ENCODE measurements at places on chromosomes 12 and 14.

GRCh38 chr14:28344381-28344780, 422.2 kb upstream of the FOXG1 start:
- no peak for DNase-seq

DNA sequence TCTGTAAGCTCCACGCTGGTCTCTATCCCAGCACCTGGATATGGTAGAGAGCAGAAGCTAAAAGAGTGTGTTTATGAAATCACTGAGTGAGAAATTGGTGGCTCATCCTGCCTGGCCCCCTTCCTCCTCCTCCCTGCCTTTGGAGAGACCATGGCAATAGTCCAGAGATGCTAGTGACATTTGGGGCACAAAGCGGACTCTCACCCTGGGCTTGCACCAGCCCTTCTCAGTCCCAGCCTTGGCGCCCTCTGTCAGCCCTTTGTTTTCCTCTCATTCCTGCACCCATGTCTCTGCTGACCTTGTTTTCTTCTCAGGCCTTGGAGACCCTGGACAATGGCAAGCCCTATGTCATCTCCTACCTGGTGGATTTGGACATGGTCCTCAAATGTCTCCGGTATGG, 18.2 kb downstream of the ALDH2 start:
- no peak for DNase-seq

DNA sequence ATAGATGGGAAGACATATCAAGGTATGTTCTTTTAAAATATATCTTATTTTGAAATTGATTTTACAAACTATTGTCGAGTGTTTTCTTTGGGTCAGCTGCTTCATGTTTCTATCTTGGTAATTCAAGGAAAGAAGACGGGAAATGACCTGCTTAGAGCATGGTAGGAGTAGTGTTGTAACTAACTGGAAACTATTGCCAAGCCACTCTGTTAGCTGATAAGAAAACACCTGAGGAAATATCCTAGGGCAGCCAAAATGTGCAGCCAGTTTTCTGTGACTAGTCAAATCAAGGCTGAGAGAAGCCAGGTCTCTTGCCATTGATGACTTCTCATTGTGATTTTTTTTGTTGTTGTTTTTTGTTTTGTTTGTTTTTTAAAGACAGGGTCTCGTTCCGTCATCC, 30.2 kb downstream of the METAP2 start:
- DNase-seq = no peak

DNA sequence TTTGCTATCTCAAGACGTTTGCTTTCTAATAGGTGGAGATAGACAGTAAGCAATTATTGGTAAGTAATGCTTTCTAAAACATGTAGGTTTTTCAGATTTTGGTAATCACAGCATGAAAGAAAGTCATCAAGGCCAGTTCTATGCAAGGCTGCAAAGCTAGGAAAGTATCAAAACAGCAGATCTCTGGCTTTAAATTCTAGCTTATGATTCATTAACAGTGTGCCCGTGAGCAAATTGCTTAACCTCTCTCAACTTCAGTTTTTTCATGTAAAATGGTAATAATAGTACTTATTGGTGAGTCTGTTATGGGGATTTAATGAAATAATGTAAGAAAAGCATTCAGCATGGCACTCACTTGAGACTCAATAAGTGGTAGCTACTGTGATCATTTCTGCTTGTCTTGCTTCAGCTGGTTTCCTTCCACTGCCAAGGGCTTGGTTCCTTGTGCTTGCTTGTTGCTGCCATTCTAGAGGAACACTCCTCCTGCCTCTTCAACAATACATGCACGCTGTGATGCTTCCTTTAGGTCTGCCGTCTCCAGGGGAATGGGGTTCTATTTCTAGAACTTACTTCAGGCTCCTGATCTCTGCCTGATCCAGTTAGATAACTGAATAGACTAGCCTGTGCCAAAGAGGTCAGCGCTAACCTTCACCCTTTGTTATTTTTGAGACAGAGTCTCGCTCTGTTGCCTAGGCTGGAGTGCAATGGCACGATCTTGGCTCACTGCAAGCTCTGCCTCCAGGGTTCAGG, 88.4 kb downstream of the CAND1 start:
- DNase-seq = no peak

GRCh38 chr14:73227812-73228781, 9.2 kb upstream of the PAPLN start:
- DNase-seq = peak; percentile 23

GRCh38 chr12:114476159-114476558, 70.2 kb upstream of the TBX5 start:
- no peak for DNase-seq

- DNase-seq = peak; percentile 31
These were observed 12.1 kb upstream of the LTA4H start for GRCh38 chr12:96047229-96048211.

DNA sequence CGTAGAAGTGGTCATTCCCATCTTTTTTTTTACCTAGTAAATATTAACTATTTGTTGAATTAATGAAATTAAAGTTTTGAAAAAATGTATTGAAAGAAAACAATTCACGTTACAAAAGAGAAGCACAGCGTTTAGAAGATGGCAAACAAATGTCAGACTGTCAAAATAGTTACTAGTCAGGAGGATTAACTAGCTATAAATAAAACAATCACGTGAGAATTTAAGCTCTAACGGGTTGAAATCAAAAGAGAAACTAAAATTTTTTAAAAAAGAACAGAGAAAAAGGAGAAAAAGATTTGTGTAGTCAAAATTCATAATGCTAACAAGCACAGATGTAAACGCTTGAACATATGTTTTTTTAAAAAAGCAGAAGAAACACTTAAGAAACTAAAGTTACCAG, 26.4 kb downstream of the DDHD1 start:
- DNase-seq = no peak

DNA sequence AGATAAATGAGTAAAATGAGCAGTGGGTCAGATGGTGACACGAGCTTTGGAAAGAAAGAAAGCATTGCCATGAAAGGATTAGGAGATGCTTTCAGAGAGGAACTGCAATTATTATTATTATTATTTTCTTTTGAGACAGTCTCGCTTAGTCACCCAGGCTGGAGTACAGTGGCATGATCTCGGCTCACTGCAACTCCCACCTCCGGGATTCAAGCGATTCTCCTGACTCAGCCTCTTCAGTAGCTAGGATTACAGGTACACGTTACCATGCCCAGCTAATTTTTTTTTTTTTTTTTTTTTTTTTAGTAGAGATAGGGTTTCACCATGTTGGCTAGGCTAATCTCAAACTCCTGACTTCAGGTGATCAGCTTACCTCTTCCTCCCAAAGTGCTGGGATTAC, 77.4 kb downstream of the ST8SIA1 start:
- no peak for DNase-seq

GRCh38 chr14:30603402-30603801, 18.7 kb upstream of the SCFD1 start:
- no peak for DNase-seq

GRCh38 chr12:48156652-48157017, 680 bp downstream of the ASB8 start:
- no peak for DNase-seq

GRCh38 chr12:1527789-1528188, 66.6 kb downstream of the FBXL14 start:
- DNase-seq = peak; percentile 55

- DNase-seq = no peak
These were observed 40.5 kb downstream of the GALC start for GRCh38 chr14:87952307-87953094.

GRCh38 chr12:122021193-122021821, 377 bp upstream of the BCL7A start:
- no peak for DNase-seq

DNA sequence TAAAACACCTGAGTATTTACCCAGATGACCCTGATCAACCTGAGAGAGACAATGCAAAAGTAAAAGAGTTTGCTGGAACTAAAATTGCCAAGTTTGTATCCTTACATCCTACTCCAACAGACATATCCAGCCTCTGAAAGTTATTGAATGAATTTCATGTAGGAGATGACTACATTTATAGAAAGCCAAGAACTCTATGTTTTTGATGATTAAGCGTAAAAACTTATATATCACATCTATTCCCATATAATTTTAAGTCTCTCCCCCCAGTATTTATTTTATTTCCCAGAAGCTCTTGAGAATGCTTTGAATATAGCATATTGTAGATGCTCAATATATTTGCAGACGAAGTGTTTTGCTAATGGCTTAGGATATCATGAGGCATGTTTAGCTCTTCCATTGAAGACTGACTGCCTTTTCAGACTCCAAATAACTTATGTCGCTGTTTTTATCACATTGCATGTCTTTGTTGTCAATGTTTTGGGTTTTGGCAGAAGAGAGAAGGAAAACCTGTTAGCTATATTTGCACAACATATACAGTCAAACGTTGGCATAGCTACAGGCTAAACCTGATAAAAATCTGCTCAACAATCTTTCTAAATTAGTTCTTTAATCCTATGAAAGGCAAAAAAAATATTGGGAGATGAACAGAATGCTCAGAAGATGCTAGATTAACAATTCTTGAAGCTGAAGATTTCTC, 213.6 kb downstream of the DIO2 start:
- no peak for DNase-seq

DNA sequence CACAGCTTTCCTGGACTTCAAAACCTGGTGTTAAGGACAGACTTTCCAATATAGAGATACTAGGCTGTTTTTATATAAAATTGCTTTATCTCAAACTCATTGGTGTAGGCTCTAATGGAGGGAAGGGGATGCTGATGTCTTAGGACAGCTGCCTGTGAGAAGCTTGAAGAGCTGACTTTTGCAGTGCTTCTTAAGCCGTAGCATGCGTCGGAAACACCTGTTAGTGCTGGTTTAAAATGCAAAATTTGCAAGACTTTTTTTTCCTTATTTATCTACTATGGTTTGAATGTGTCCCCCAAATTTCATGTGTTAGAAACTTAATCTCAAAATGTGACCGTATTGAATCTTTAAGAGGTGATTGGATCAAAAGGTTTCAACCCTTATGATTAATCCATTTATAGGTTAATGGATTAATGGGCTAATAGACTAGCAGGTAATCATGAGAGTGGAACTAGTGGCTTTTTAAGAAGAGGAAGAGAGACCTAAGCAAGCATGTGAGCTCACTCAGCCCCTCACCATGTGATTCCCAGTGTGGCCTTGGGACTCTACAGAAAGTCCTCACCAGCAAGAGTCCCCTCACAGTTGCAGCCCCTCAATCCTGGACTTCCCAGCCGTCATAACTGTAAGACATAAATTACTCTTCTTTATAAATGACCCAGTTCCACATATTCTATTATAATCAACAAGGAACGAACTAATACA, 60.9 kb upstream of the FUT8 start:
- no peak for DNase-seq

DNA sequence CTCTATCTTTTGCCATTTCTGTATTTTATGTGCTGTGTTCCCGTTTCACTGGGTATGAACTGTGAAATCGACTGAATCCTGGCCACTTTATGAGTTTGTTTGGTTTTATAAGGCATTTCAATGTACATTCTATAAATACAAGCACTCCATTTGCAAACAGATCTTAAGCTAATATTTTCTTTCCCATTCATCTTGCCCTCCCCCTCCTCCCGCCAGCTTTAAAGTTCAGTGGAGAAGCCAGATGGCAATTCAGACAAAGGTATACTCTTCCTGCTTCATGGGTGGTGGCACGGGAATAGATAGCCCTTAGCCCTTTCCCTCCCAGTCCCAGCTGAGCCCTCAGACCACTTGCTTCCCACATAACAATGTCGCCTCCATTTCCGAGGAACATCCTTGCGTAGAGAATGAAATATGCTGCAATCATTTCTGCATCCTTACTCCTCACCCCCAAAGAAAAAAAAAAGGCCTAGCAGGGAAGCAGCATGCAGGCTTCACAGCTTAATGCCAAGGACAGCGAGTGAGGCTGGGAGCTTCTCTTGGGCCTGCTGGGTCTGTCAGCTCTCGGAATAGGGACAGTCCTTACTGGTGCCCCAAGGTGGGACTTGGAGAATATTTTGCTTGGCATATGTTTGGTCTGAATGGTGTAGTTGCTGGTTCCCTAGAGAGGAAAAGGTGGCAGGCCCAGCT, 52.8 kb upstream of the SRSF5 start:
- DNase-seq = no peak

- no peak for DNase-seq
These were observed 113.0 kb upstream of the WSCD2 start for GRCh38 chr12:108016022-108016564.

DNA sequence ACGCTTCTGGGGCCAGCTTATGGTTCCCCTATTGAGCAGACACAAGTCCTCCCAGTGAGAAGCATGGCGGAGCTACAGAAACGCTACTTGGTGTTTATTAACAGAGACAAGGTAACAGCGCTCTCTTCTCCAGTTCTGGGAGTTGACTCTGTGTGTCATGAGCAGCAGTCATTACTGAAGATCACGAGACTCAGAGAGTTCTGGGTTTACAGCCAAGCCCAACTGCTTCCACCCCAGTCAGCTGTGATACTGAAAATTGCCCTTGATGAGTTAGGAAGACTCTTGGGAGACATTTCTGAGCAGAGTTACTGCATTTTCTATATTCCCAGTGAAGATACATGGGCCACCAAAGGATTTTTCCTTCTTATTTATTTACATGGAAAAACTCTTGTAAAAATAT, 48.6 kb downstream of the CFAP251 start:
- no peak for DNase-seq

DNA sequence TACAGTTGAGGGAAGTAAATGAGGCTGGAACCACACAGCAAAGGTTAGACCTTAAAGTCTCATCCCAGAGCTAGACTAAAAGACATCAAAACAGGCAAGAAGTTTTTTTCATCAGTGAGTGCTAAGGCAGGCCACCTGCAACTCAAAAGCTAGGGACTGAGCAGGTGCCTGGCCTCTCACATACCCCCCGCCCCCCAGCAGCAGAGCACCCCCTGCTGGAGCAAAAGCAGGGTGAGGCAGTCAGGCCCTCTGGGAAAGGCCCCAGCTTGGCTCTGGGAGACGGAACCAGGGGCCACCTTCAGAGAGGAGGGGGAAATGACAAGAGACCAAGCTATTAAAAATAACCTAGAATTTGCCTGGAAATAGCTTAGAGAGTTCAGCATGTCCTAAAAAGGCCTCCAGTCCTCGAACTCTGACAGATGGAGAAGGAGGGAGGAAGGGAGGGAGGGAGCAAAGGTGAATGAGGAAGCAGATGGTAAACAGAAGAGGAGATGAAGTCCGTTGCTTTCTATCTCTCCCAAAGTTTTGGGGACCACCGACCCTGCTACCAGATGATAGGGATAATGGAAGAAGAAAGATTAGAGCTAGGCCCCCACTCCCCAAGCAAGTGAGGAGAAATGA, 1.8 kb downstream of the ITGA7 start:
- DNase-seq = no peak

GRCh38 chr14:43647302-43647701, 859.8 kb downstream of the FSCB start:
- DNase-seq = no peak

GRCh38 chr12:110286623-110287022, 5.6 kb downstream of the ATP2A2 start:
- no peak for DNase-seq

GRCh38 chr12:48993787-48994186, 5.4 kb downstream of the DDN start:
- DNase-seq = no peak

GRCh38 chr12:108722463-108722862, 8.9 kb downstream of the CORO1C start:
- DNase-seq = no peak

GRCh38 chr14:96170961-96171592, 33.6 kb upstream of the BDKRB2 start:
- DNase-seq = no peak

GRCh38 chr14:83706231-83706954, 1823.6 kb upstream of the FLRT2 start:
- DNase-seq = no peak

- no peak for DNase-seq
These were observed 49.8 kb downstream of the NOC4L start for GRCh38 chr12:132194056-132194455.

GRCh38 chr12:51246254-51246853, 7.7 kb downstream of the DAZAP2 start:
- DNase-seq = no peak
